ENCODE measurements at places on chromosomes 4 and X. TPM values are rescaled to one million over a fixed set of nuclear protein-coding genes. Genes with fewer than 3 reads are reported as not detected.

Gene EXOC1L
- polyA plus RNA-seq: not detected

Gene BTK
- polyA plus RNA-seq: 0.05 TPM

DNA sequence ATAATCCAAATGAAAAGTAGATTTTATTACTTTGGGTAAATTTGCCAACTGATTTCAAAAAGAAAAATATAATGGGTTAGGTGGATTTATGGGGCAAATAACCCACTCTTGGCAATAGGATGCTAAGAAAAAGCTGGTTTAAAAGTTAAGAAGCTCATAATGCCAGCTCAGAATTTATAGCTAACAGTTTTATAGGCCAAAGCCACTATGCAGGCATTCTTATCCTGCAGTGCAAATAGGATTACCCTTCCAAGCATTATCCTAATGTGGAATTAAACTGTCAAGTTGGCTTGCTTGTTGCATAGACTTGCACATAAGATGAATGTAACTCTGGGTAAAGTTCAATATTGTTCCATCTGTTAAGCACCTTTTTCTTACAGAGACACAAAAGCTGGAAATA is 703.0 kb downstream of the PCDH18 start:
- no peak for DNase-seq

Gene SLC9A7
- 13.9 TPM for polyA plus RNA-seq

Gene ARL13A
- polyA plus RNA-seq: not detected

- DNase-seq: no peak
Measured at GRCh38 chr4:82223715-82224114, 150.1 kb downstream of the HNRNPD start.

- peak; percentile 74 for DNase-seq
Measured at GRCh38 chr4:147830987-147831386, 99.1 kb downstream of the ARHGAP10 start.

GRCh38 chrX:96715481-96715880 is 30.8 kb downstream of the DIAPH2 start:
- DNase-seq: peak; percentile 22

GRCh38 chr4:146932116-146932515 is 13.5 kb downstream of the TTC29 start:
- DNase-seq: peak; percentile 8

DNA sequence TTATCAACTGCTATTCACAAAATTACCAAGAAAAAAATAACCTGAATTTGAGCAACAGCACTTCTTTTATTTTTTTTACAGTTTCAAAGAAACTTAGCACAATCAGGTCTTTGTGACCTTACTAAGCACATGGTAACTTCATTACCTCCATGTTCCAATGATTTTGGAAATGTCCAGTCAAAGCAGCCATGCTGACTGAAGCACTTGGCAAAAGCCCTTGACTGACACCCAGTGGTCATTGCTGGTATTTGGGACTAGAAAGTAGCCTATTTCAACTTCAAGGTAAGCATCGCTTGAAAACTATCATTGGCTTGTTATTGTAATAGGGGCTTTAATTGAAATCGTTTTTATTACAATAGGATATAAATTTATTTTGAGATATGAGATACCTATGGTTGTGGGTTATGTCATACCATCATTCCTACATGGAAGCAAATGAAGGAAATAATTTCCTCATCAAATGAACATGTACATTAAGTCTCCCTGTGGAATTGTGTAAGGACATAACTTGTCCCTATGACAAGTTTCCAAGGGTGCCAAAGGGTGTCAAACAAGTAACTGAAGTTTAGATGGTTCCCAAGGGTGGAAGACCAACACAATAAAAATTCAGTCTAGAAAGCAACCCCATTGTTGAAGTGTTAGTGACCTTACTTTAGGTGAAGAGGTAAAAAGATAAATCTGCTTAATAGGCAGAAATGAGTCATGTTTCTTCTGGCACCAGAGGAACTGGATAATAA is 15.2 kb upstream of the ANXA10 start:
- DNase-seq: peak; percentile 53

Gene SMS
- 129 TPM for polyA plus RNA-seq

- DNase-seq: peak; percentile 0
Measured at GRCh38 chrX:125205133-125205917, 114.3 kb upstream of the TEX13C start.

Gene YIPF7
- polyA plus RNA-seq: not detected

Gene MAP3K15
- 0.14 TPM for polyA plus RNA-seq

GRCh38 chr4:146998157-146998556 is 52.5 kb upstream of the TTC29 start:
- DNase-seq: no peak

GRCh38 chr4:188282471-188283232 is 143.4 kb downstream of the TRIML1 start:
- DNase-seq: no peak

GRCh38 chr4:47824840-47825239 is 13.0 kb downstream of the CORIN start:
- DNase-seq: no peak

Gene SH3BGRL
- 119 TPM for polyA plus RNA-seq

DNA sequence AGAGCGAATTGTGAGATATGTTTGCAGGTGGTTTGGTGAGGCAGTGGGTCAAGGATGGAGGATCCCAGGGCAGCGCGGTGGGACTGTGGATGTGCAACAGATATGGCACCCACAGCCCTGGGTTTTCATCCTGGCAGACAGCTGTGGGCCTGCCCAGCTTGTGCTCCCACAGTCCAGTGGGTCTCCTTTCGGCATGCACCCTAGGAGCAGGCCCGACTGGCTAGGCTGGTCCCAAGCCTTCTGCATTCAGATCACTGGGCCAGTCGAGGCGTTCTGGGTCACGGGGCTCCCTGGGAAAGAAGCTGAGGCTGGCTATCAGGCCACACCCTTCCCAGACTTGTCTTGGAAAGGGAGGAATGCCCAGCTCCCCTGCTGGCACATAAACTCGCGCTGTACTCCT is 2289.6 kb downstream of the ARAP2 start:
- no peak for DNase-seq

GRCh38 chr4:140621161-140621560 is 52.4 kb upstream of the UCP1 start:
- no peak for DNase-seq

Gene CLNK
- not detected for polyA plus RNA-seq

DNA sequence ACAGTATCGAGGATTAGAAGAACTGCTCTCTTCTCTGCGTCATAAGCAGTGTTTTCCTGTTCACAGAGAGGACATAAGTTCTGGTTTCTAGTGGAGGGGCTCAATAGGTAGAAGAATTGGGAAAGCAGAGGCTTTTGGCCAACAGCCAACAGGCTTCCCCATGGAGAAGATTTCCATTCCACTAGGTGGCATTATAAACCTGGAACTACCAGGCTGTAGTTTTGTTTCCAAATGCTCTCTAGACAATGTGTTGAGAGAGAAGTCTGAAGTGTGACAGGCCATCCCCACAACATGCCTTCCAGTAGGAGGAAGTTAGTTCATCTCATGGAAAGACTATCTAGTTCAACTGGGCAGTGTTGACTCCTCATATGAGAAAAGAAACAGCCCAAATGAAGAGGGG is 63.8 kb upstream of the ANXA10 start:
- peak; percentile 7 for DNase-seq

DNA sequence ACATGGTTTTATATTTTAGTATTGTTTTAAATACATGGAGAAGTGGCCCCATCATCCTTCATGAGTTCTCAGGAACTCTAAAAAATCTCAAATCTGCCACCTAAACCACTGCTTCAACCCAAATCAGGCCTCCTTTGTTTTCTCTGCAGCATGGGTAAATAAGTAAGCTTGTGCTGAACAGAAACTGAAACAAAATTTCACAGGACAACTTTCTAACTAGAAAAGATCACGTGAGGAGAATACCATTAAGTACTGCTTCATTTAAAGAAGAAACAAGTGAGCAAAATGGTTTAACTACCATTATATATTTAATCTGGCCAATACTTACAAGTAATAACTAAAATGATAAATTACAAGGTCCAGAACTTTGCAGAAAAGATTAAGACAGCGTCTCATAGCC is 2.5 kb downstream of the ARAP2 start:
- peak; percentile 1 for DNase-seq

DNA sequence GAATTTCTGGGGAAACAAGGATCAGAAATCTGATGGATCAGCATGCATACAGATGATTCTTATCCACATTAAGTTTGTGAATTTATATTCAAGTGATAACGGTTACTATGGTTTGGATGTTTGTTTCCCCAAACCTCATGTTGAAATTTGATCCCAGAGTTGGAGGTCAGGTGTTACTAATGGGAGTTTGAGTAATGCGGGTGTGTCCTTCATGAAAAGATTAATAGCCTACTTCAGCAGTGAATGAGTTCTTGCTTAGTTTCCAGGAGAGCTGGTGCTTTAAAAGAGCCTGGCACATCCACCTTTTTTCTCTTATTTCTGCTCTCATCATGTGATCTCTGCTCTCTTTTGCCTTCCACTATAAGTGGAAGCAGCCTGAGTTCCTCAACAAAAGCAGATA is 712.4 kb downstream of the IL1RAPL1 start:
- peak; percentile 49 for DNase-seq

DNA sequence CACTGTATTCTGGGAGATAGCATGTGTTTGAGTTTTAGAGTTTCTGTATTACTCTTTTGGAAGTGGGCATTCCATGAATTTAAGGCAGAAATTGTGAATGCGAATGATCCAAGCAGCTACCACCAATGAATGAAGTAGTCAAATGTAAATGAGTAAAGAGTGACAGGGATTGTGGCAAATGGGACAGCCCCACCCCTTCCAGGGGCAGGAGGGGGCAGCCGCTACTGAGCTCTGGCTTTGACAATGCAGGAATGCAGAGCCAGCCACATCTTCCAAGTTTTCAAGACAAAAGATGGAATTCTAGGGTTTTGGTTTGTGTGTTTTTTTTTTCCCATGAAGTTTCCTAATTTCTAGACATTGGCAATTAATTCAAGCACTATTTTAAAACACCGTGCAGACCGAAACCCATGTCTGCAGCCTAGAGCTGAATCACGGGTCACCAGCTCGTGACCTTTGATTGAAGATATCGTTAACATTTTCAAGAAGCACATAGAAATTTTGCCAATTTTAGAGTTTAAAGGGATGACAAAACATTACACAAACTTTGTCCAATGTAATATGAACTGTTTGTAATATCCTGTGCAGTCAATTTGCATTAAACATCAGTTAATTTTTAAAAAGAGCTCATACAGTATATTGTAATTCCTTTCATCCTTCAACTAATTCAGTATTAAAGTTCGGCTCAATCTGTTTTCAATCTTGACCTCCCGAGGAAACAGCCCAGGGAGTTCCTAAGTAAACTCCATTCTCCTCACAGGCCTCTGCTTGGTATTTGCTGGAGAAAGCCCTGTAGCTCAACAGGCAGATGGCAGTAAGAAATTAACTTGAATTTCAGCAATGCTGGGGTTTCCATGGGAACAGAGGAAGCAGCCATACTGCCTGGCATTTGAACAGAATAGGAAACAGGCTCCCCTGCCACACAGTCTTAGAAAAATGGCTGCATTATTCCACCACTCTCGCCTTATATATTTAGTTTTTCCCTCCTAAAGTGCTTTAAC is 83.4 kb downstream of the UCHL1 start:
- peak; percentile 71 for DNase-seq

DNA sequence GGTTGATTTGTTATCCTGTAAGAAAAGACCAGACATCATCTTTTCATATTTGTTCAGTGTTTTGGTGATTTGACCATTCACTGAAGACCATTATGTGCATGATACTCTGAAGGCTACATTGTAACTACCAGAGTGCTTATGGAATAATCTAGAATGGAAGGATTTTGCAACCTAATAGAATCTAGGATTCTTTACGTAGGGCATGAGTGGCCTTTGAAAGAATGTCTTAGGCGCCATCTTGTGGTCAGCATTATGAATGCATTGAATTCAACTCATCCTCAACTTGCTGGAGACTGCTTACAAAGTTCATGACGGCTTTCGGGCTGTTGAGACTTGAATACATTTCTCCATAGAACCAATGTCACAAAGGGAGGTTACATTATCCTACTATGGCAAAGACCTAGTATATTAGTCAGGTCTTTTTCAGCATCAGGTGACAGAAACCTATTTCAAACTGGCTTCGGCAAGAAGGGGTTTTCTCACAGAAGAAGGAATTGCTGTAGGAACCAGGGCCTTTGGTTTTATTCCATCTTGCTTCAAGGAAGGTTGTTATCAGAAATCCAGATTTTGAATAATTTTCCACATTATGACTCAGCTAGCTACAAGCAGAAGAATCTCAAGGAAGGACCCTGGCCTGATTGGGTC is 104.1 kb downstream of the GPAT3 start:
- peak; percentile 59 for DNase-seq

- DNase-seq: no peak
Measured at GRCh38 chr4:145341381-145341780, 140.3 kb upstream of the SMAD1 start.

Gene TMPRSS11D
- not detected for polyA plus RNA-seq

- DNase-seq: no peak
Measured at GRCh38 chr4:63379750-63380522, 1029.3 kb downstream of the TECRL start.

- no peak for DNase-seq
Measured at GRCh38 chr4:130110770-130111169, 1014.8 kb downstream of the C4orf33 start.

DNA sequence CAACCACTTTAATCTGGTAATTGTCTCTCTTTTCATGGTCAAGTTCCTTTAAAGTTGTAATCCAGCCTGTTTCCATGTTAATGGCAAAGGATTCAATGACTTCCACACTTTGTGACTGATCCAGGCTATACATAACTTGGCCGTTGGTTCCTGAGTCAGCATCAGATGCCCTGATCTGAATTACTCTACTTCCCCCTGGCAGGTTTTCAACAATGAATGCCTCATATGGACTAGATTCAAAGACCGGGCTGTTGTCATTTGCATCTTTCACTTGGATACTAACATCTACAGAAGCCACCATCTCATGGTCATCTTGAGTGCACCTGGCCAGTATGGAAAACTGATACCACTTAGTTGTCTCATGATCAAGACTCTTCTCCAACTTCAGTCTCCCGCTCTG is 62.6 kb upstream of the MTNR1A start:
- peak; percentile 39 for DNase-seq

Gene FAM13A
- 14.8 TPM for polyA plus RNA-seq

DNA sequence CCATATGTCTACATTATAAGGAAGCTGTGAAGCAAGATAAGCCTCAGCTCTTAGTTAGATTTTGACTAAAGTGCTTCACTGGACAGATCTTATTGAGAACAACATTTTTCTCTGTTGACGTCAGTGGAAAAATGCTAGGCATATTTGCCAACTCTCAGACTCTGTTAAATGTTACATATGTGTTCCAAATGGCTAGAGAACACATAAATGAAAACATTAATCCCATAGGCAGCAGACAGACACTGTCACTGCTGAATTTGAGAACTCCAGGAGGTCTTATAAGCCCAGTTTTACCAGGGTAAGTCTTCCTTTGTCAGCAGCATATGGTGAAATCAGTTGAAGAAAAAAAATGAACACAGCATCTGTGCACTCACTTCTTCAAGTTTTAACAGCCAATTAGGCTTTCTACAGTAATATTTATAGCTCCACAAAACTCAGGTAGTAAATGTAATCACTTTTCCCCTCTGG is 186.9 kb downstream of the CAMK2D start:
- peak; percentile 80 for DNase-seq

DNA sequence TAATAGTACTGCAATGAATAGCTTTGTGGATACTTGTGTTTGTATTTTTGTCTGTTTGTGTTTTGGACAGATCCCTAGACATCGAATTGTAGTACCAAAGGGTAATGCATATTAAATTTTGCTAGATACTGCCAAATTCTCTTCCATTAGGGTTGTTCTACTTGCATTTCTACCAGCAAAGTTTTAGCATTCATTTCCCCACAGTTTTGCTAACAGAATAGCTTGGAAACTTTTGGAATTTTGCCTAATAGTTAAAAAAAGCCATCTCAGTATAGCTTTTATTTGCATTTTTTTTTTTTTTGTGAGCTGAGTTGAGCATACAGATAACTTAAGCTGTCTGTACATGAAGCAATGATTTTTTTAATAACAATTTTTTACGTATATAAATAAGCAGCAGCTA is 1084.9 kb downstream of the ADGRL3 start:
- no peak for DNase-seq

Gene NEXMIF
- under 0.01 TPM for polyA plus RNA-seq

All from fibroblast of lung (primary cell).